NCI-H187 (cell line): ENCODE measurements at places on chromosomes 11 and 22.

DNA sequence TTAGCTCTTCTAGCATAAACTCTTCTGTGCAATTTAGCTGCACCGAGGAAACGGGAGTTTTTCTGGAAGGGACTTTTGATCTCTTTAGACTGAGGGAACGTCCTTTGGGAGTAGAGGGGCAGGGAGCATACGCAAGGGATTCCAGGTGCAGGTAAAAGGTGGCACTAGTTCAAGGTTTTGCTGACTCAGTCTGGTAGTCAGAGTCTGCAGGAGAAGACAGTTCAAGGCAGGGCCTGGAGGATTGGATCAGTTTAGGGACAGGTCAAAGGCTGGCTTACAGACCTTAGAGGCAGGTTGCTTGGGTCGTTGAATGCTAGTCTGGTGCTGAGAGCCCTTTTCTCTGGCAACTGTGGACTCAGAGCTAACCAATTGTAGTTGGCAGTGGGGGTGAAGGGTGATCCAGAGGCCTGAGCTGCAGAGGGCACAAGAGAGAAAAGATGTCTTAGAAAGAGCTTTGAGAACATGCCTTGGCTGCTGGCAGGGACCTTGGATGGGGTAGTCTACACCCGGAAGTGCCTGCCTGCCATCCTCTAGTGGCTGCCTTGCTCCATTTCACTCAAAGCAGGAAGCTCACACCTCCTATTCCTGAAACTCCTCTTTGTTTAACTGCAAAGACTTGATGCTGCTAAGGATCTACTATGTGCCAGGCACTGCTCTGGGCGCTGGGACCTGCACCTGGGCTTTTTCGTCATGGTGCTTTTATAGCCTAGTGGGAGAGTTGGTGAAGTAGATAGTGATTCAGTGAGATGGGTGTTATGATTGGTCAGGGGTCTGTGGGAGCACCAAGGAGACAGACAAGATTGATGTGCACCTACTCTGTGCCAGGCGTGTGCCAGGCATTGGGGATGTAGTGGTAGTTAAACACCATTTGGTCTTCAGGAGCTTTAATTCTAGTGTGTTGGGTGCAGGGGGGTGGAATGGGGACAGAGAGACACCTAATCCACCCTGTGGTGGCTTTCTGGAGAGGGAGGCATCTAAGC, 17.1 kb downstream of the MIAT start:
- DNase-seq: no peak

DNA sequence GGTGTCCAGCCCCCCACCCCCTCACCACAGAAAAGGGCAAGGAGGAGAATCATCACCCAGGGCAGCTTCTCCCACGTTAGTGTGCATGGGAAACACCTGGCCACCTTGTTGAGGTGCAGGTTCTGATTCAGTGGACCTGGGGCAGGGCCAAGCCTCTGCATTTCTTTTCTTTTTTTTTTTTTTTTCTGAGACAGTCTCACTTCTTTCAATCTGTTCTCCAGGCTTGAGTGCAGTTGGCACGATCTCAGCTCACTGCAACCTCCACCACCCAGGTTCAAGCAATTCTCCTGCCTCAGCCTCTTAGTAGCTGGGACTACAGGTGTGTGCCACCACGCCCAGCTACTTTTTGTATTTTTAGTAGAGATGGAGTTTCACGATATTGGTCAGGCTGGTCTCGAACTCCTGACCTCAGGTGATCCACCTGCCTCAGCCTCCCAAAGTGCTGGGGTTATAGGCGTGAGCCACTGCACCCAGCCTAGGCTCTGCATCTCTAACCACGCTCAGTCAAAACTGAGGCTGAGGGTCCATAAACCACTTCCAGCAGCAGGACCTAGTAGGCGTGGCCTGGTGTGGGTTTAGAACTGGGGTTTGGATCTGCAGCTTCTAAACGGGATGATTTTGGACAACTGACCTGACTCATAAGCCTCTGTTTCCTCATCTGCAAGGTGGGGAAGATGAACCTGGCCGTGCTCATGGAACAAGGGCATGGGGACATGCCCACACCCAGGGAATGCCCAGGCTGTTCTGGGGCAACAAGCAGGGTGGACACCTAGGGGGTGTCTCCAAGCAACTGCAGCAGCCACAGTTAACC, 734 bp downstream of the ZP1 start:
- DNase-seq: no peak

- DNase-seq: no peak
Measured at GRCh38 chr22:38032681-38033521, 24.3 kb upstream of the PICK1 start.

DNA sequence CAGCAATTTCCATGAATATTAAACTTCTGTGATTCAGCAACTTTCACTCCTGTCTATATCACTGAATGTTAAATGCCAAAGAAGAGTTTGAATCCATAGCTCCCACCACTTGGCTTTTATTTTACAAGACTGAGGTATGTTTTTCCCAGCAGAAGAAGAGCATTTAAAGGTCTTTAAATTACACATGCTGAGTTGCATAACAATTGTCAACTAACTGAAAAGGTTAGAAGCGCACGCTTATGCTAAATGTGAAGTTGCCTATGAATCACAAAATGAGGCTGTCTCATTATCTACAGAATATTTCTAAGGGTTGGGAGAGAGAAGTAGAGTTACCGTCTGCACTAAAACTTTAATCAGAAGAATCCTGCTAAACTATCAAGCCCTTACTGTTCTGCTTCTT, 1086.3 kb downstream of the FAM181B start:
- DNase-seq: no peak

GRCh38 chr22:44620129-44620840, 81.7 kb upstream of the PRR5 start:
- DNase-seq: no peak

GRCh38 chr11:62046568-62047100, 77.2 kb upstream of the INCENP start:
- DNase-seq: no peak

DNA sequence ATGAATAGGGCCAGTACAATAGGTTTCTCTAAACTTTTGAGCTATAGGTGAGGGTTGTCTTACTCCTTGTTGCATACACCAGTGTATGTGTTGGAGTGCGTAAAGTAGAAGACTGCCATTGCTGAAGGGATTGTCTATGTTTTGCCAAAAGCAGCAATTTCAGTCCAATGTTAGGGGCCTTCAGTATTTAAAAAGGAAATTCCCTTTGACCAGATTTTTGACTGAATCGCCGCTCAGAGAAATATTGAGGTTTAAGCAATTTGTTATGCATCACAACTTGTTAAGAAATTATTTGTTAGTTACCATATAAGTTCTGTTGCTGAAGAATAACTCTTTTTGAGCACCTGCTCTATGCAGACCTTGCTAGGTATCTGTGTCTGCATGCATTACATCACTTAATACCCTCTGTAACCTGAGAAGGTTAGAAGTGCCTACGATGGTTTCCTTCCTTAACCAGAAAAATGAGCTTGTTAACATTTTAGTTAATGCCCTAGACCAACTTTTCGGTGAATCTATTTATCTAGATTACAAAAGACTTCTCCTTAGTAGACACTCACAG, 33.9 kb downstream of the MMP20 start:
- DNase-seq: no peak

GRCh38 chr11:59866397-59866796, at the start of gene TCN1:
Gene TCN1, minus strand, starts transcription at chr11:59866487. Its CDS starts 17 bp downstream, at chr11:59866470.
- DNase-seq: no peak

- no peak for DNase-seq
Measured at GRCh38 chr11:93039531-93040240, 70.2 kb downstream of the MTNR1B start.

DNA sequence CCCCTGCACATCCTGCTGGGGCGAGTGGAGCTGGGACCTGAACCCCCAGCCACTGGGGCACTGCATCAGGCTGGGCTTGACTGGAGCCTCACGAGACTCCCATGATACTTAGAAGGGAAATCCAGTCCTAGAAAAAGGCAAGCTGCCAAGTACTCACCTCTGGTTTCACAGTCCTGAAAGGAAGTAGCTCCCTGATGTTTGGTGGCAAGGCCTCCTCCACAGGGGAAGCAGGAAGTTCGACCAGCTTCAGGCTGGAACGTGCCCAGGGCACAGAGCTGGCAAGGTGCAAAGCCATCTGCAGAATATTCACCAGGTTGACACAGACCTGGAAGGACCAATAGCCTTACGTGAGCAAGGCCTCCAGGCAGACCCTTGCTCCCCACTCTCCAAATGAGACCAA, 26.8 kb upstream of the NRIP3 start:
- DNase-seq: no peak

- DNase-seq: no peak
Measured at GRCh38 chr11:29282088-29282487, 734.7 kb downstream of the KCNA4 start.

DNA sequence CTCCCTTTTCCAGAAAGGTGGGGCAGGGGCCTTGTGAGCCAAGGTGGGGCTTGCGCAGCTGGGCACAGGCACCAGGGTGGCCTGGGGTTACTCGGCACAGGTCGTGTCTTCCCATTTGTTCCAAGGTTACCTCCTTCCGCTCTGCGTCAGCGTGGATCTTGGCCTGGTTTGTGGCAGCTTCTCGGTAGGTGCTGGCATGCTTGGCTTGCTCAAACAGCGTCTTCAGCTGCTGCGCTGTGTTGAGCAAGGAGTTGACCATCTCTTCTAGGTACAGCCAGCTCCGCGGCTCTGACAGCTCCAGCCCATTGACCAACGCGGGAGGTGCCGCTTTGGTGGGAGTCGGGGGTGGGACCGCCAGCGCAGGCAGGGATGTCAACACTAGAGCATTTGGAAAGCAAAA, 20.6 kb downstream of the DEAF1 start:
- DNase-seq: no peak

DNA sequence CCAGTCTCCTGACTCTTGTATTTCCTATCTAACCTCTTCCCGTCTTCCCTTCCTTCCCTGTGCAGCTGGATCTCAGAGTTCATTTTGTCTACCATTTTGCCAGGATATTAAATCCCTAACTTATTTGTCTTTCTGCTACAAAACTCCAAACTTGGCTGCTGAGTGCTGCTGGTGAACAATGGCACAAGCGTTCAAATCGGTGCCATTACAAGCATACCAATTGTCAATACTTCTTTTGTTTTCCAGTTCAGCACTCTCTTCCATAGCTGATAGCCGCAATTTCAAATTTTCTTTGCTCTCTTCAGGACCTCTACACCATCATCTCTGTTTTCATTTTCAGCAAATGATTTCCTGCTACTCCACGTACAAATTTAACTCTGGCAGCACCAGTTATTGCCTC, 13.4 kb downstream of the IL18 start:
- no peak for DNase-seq

GRCh38 chr11:2432628-2433071, 11.7 kb downstream of the TRPM5 start:
- no peak for DNase-seq

GRCh38 chr11:125724125-125724524, 22.0 kb upstream of the PATE1 start:
- DNase-seq: no peak

DNA sequence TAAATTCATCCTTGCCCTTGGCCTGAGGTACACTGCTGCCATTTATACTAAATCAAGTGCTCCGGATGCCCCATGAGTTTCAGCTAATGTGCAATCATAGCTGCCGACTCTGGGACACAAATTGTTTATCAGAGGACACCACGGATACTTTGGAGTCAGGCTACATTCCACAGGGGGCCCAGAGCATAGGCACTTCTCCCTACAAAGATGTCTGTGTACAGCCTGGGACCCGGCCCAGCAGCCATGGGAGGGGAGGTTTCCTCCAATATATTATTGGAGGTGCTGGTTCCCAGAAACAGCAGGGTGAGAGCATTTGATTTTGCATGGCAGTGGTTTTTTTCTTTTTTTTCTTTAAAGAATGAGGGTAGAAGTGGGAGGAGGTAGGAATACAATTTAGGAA, 31.3 kb downstream of the HTR3B start:
- no peak for DNase-seq

GRCh38 chr22:20499769-20500168, 4.2 kb upstream of the KLHL22 start:
- no peak for DNase-seq

- DNase-seq: no peak
Measured at GRCh38 chr11:66457826-66458225, 8.9 kb upstream of the PELI3 start.

DNA sequence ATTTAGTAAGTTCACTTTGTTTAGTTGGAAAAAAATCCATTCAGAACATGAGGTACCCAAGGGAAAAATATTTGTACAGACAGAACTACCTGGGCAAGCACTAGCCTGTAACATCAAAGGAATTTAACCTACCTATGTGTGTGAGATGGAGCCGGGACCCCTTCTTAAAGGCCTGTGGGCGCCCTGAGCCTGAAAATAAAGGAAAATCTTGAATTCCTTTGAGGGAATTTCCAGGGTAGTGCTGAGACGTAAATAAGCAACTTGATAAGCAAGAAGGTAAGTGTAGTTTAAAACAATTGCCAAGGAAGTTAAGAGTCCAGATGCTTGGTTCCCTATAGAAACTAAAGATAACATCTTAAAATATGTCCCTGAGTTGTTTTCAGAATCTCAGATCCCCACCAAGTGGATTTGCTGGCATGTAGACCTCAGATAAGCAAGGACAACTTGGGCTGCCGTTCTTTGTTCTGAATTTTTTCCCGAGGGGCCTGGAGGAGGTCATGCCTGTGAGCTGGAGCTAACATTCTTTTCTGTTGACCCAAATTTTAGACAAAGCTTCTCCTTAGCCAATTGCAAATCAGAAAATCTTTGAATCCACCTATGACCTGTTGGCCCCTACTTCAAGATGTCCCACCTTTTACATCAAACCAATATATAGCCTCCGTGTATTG, 31.0 kb downstream of the MED17 start:
- no peak for DNase-seq

DNA sequence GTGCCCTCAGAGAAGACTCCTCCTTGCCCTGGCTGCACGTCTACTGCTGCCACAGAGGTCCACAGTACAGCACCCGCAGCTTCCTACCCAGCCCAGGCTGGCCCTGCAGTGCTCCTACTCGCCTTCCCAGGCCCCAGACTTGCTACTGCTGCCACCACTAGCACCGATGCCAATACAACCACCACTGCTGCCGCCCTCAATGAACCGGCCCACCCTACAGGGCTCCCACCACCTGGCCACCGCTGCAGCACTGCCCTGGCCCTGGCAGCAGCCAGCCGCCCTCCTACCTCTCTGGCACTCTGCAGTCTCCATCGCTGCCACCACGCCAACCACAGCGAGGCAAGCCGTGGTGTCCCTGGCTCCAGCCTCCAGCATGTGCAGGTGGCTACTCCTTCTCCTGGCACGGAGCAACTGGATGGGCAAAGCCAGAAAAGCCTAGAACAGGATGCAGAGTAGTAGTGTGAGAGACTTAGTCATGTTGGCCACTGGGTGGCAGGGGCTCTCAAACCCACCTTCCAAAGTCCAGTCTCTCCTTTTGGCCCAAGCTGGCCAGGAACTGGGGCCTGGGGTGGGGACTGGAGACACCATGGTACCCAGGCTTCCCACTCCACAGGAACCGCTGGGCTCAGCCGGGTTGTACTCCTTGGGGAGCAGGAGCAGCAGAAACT, 39.4 kb downstream of the C22orf42 start:
- no peak for DNase-seq

DNA sequence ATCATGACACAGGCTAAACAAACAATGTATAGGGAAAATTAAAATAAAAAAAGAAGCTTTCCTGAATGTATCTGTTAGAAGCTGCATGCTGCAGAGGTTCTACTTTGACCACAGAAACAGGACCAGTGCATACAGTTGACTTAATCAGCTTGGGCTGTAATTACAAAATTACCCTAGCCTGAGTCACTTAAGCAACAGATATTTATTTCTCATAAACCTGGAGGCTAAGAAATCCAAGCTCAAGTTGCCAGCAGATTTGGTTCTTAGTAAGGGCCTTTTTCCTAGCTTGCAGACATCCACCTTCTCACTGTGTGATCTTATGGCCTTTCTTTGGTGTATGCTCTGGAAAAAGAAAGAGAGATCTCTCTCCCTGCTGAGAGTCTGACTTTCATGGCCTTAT, 946.5 kb upstream of the RAG2 start:
- DNase-seq: no peak
